ENCODE measurements at places on chromosomes 1 and 21.

- H3K36me3 ChIP-seq: no peaks in the 10 kb centered on the region
- H3K27me3 ChIP-seq: peaks cover 2% of the 10 kb centered on the region
- H3K27ac ChIP-seq: no peak overlapping the region
- H3K4me3 ChIP-seq: no peak overlapping the region
These were observed 18.7 kb downstream of the ZSWIM5 start for GRCh38 chr1:45187725-45188124.

- H3K4me3 ChIP-seq: no peak overlapping the region
- DNase-seq: no peak
- H3K36me3 ChIP-seq: no peaks in the 10 kb centered on the region
- no peak overlapping the region for H3K27ac ChIP-seq
- H3K4me1 ChIP-seq: no peaks in the 10 kb centered on the region
- H3K27me3 ChIP-seq: peaks cover 19% of the 10 kb centered on the region
These were observed 310.3 kb downstream of the MATN1 start for GRCh38 chr1:30413111-30413440.

GRCh38 chr1:10841118-10841517 lies 44.7 kb upstream of the CASZ1 start:
- peaks cover 5% of the 10 kb centered on the region for H3K4me1 ChIP-seq
- peaks cover 22% of the 10 kb centered on the region for H3K27me3 ChIP-seq
- no peak overlapping the region for H3K27ac ChIP-seq
- DNase-seq: no peak
- no peak overlapping the region for H3K4me3 ChIP-seq

DNA sequence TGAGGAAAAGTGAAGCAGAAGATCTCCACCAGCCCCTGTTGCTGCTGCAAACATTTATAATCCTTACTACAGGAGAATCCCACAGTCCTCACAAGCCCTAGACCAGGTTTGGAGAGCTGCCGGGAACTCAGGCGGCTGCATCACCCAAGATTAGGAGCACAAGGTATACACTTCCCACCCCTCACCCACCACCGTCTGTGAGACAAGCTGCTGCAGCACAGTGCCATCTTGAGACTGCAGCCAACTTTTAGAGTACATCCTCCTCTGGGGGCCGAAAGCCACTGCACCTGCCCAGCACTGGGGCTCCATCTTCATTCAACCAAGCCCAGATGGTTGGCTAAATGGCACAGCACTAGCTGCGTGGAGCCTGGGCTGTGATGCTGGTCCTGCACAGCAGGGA lies 13.8 kb downstream of the OLFML3 start:
- H3K4me1 ChIP-seq: no peaks in the 10 kb centered on the region
- no peak overlapping the region for H3K27ac ChIP-seq

- peaks cover 52% of the 10 kb centered on the region for H3K36me3 ChIP-seq
- no peak for DNase-seq
- no peaks in the 10 kb centered on the region for H3K27me3 ChIP-seq
- peak overlapping the region; percentile 80 for H3K27ac ChIP-seq
These were observed 20.0 kb downstream of the MEF2D start for GRCh38 chr1:156480411-156481192.

DNA sequence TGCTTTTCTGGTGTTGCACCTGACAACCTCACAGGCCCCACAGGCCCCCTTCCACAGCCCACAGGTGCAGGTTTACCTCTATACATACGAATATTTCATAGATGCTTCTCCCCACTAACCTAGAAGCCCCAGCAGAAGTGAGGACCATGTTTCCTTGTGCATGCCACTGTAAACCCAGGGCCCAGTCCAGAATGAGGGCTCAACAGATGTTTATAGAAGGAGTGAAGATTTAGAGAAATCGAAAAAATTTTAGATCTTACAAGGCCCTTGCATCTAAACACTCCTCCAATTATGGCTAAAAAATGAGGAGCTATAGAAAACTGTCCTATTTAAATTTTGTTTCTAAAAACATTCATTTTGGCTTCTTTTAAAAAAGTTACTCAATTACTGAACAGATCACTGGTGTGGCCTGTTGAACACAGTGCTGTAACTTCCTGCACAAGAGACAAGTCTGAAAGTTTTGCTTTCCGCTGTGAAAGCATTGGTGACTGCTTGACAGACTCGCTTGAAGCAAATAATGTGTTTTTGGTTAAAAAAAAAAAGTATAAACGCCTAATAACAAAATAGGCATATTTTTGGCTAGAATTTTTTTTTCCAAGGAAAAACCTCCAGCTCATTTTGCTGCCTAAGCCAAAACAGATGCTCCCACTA lies 1.2 kb downstream of the ABCB10 start:
- H3K36me3 ChIP-seq: no peaks in the 10 kb centered on the region
- DNase-seq: no peak
- peak overlapping the region; percentile 73 for H3K4me3 ChIP-seq
- no peaks in the 10 kb centered on the region for H3K27me3 ChIP-seq
